Mesothelial cell of epicardium (in vitro differentiated cells): ENCODE measurements at places on chromosomes 7 and 10.

DNA sequence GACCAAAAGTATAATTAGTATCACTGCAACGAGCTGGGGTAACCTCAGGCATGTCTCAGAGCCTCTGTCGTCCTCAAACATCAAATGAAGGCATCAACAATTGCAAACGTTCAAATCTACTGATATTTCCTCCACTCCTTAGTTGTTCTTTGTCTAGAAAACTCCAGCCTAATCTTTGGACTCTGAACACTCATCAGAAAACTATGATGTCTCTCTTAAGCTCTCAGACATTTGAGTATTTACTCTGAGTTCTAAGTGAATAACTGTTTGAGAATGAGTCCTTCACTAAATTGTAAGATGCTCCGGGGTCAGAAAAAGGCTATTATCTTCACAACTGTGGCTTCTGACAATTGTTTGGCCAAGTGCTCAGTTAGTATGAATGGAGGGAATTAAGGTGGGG lies 536.4 kb downstream of the NRG3 start:
- no peak for DNase-seq
- no peak overlapping the region for H3K4me3 ChIP-seq
- H3K36me3 ChIP-seq, result no peaks in the 10 kb centered on the region
- no peak overlapping the region for H3K27ac ChIP-seq

DNA sequence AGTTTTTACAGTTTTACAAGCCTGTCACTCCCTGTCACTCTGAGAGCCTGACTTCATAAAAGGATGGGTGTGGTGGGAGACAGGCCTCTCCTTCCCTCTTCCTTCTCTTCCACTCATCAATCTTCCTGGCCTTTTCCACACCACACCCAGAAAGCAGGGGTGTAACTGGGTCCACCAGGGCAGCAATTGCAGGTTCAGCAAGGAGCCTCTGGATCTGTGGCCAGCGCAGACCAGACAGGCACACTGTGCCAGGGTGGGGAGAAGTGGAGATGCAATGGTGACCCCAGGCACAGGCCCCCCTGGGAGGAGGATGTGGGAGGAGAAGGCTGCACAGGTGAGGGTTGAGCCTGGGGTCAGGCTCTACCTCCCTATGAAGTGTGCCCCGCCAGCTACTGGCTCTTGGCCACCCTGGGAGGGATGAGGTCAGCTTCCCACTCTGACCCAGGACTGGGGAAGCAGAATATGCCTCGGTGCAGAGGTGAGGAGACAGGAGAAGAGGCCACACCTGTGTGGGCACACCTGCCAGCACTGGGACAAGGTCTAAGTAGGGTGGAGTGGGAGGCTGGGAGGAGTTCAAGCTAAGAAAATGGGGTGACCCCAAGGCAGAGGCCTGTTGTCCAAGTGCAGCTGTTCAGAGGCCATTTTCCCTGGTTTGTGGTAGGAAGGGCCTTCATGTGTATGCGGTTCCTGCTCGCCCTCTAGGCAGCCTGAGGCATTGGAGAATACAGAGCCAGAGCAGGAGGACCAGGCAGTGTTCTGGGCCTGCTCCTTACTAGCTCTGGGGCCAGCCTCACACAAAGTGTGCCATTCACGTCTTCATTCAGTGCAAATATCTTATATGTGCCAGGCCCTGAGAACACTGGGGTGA lies 20.2 kb upstream of the TMEM72 start:
- H3K4me1 ChIP-seq, result peaks cover 1% of the 10 kb centered on the region
- H3K27ac ChIP-seq, result no peak overlapping the region
- H3K36me3 ChIP-seq, result no peaks in the 10 kb centered on the region
- DNase-seq, result no peak
- no peak overlapping the region for H3K4me3 ChIP-seq

DNA sequence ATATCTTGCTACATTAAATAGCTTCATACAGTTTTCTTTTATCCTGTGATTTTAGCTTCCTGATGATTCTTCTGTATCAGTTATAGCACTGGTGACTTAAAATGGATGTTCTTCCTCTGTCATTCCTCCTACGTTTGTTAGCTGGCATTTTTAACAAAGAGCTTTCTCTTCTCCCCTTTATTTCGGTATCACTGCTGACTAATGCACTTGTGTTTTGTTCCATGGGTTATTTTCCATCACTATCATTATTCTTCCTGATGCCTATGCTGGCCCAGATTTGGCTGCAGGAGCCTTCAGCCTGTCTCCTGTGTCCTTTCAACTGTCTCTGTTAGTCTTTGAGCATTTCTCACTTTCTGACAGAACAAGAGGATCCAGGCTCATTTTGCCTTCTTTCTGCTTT lies 13.1 kb downstream of the BMS1 start:
- no peak for DNase-seq
- H3K36me3 ChIP-seq, result peaks cover 67% of the 10 kb centered on the region
- H3K27me3 ChIP-seq, result no peaks in the 10 kb centered on the region
- no peak overlapping the region for H3K4me3 ChIP-seq
- no peaks in the 10 kb centered on the region for H3K4me1 ChIP-seq
- H3K27ac ChIP-seq, result no peak overlapping the region

DNA sequence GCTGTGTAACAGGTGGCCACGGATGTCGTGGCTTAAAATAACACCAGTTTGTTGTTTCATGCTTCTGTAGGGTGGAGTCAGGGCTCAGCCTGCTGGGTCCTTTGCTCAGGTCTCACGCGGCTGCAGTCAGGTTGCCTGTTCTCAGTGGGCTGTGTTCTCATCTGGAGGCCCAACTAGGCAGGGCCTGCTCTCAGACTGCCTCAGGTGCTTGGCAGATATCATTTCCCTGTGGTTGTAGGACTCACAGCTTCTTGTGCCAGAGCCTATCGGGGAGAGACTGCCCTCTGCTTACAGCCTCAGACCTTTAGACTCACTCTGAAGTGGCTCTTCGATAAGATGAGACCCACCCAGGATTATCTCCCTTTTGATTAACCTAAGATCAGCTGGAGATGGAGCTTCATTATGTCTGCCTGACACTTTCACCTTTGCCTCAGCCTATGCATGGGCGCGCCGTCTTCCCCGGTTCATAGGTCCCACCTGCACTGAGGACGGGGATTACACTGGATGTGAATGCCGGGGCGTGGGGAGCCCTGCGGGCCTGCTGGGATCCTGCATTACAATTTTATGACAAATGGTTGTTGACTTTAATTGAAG lies 55.3 kb downstream of the INPP5A start:
- peaks cover 2% of the 10 kb centered on the region for H3K36me3 ChIP-seq
- no peak overlapping the region for H3K4me3 ChIP-seq
- DNase-seq, result no peak
- no peaks in the 10 kb centered on the region for H3K27me3 ChIP-seq
